ENCODE measurements at places on chromosomes 6 and 20.

DNA sequence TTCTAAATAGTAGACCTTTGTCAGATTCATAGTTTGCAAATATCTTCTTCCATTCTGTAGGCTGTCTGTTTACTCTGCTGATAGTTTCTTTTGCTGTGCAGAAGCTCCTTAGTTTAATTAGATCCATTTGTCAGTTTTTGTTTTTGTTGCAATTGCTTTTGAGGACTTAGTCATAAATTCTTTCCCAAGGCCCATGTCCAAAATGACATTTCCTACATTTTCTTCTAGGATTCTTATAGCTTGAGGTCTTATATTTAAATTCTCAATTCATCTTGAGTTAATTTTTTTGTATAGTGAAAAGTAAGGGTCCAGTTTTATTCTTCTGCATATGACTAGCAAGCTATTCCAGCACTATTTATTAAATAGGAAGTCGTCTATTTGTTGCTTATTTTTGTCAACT, 287.0 kb downstream of the PACRG start:
- DNase-seq, result no peak

GRCh38 chr6:6840831-6841291, 252.3 kb downstream of the LY86 start:
- no peak for DNase-seq

DNA sequence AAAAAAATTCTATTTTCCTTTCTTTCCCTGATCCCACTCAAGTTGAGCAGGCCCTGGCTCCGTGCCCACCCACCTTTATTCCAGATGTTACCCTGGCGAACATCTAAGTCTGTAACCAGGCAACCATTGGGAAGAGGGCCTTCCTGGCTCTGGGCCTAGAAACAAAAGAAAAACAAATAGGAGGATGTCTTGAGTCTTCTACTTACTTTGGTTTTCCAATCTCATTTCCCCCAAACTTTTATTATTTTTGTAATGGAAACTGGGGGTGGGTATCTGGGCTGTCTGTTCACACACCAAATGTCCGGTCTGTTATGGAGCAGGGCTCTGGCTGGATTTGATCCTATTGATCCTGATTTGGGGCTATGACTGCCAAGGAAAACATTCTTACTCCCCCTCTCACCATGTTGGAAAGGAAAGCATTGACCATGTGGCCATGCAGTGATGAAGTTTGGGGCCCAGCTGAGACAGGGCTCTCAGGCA, 744.1 kb downstream of the DHX35 start:
- no peak for DNase-seq

DNA sequence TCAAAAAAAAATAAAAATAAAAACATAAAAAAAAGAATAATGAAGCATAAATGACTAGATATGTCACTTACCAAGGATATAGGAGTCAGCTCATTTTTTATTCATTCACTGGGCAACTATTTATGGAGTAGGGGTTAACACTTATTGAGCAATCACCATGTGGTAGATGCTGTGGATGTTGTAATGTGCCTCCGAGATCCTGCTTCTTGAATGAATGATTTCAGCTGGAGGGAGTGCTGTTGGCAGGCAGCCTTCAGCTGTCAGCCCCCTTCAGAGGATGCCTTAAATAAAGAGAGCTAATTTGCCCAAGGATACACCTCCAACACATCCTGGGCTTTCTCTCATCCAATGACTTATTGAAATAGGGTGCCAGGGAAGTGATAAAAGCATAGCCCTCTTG, 229.5 kb upstream of the DTNBP1 start:
- no peak for DNase-seq

DNA sequence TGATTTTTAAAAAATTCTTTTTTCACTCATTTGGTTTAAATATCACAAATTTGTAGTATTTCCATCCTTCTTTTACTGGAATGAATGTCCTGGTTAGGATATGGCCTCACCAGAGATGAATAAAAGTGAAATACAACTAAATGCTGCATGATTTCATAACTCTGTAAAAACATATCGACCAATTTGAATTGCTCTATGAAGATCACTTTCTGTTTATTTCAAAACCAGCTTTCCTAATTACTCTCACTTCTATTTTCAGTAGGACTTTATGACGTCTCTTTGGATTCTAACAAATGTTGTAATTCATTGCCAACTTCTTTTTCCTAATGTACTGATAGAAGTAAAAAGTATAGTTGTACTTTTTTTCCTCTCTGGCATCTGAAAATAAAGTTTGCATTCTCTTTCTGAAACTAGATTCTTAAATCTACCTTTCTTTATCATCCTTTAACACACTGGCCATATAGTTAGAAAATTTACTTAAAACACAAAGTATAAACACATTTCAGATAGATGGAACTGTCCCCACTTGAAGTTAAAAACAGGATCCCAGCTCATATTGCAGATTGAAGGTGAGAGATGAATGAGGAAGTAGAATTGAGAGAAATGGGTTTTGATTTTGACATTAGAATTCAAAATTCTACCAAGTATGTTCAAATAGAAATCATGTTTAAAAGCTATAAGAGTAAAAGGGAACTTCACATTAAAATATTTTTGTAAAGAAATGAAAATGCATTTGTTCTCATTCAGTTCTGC, 40.3 kb upstream of the IL20RA start:
- no peak for DNase-seq

DNA sequence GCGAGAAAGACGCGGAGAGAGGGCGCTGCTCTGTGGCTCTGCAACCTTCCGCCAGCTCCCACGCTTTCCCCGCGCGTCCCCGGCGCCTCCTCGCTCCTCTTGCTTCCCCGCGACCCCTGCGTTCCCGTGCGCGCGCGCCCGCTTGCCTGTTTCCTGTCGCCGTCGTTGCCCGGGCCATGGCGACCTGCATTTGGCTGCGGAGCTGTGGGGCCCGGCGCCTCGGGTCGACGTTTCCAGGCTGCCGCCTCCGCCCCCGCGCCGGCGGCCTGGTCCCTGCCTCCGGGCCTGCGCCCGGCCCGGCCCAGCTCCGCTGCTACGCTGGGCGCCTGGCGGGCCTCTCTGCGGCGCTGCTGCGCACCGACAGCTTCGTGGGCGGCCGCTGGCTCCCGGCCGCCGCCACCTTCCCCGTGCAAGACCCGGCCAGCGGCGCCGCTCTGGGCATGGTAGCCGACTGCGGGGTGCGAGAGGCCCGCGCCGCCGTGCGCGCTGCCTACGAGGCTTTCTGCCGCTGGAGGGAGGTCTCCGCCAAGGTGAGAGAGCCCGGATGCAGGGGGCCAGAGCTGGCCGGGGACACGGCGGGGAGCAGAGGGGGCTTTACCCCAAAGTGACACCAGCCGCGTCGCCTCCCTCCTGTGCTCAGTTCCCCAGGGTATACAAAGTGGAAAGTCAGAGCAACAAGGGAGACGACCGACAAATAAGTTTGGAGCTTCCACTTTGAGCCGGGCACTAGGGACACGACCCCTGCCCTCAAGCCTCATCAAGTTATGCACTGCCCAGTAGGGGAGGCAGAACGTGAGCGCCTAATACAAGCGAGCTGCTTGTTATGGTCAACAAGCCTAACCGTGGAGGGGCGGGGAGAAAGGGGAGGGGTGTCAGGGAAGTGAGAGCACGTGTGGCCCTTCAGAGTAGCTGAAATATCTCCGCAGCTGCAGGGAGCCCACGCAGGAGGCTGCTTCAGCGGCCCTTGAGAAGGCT, at the start of gene ALDH5A1:
TSS of gene ALDH5A1 (plus strand) at position 149 of the 975 bp plus-strand sequence. CDS start at position 177, 28 bp downstream.
- peak; percentile 23 for DNase-seq

- DNase-seq, result no peak
Measured at GRCh38 chr20:53568351-53568750, 25.3 kb downstream of the ZNF217 start.

DNA sequence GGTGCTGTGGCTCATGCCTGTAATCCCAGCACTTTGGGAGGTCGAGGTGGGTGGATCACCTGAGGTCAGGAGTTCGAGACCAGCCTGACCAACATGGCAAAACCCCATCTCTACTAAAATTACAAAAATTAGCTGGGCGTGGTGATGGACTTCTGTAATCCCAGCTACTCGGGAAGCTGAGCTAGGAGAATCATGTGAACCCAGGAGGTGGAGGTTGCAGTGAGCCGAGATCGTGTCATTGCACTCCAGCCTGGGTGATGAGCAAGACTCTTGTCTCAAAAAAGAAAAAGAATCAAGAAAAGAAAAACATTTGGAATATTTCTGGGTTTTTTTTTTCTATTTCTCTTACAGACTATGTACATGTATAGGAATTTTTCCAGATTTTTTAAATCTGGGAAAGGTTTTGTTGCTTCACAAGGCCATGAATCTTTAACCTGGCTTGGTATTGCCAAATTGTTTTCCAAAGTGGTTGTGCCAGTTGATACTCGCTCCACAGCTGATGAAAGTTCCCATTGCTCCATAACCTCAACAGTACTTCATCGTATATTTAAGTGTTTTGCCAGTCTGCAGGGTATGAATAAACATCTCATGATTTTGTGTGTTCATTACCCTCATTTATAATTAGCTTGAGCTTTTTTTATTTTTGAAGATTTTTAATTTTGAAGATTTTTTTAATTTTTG, 33.5 kb downstream of the RNF217 start:
- no peak for DNase-seq

- DNase-seq, result no peak
Measured at GRCh38 chr6:160428818-160429619, 80.8 kb downstream of the SLC22A3 start.

DNA sequence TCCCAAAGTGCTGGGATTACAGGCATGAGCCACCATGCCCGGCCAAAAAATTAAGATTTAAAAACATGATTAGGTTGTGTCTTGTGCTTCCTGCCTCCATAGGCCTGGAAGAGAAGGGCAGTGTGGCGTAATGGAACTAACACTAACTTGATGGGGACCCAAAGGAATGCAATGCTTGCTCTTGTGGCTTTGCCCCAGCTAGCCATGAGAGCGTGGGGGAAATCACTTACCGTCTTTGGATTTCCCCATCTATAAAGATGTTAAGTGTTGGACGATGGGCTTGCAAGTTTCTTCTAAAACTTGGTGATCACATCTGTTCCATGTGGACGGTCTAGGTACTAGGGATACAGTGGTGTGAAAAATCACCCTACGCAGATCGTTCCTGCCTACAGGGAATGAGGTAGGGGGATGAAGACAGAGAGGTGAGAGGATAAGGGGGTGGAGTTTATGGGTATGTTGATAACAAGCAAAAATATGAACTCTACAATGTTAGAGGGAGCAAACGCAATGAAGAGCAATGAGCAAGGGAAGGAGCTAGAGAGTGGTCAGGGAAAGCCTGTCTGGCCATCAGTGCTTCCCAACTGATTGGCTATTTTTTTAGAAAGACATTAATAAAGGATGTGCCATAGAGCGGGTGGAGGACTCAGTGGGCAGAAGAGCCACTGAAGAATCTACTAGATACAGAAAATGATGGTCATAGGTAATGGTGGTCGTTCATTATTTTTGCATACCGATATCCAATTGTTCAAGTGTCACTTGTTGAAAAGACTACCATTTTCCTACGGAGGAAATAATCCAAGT, 165.2 kb downstream of the BCAS1 start:
- DNase-seq, result no peak

- no peak for DNase-seq
Measured at GRCh38 chr20:51628533-51629398, 86.2 kb upstream of the NFATC2 start.

GRCh38 chr6:32857156-32857891, 3.3 kb downstream of the PSMB9 start:
- DNase-seq, result no peak

- no peak for DNase-seq
Measured at GRCh38 chr6:56525974-56526789, 116.5 kb downstream of the DST start.

- no peak for DNase-seq
Measured at GRCh38 chr20:38926934-38927616, 858 bp downstream of the FAM83D start.

DNA sequence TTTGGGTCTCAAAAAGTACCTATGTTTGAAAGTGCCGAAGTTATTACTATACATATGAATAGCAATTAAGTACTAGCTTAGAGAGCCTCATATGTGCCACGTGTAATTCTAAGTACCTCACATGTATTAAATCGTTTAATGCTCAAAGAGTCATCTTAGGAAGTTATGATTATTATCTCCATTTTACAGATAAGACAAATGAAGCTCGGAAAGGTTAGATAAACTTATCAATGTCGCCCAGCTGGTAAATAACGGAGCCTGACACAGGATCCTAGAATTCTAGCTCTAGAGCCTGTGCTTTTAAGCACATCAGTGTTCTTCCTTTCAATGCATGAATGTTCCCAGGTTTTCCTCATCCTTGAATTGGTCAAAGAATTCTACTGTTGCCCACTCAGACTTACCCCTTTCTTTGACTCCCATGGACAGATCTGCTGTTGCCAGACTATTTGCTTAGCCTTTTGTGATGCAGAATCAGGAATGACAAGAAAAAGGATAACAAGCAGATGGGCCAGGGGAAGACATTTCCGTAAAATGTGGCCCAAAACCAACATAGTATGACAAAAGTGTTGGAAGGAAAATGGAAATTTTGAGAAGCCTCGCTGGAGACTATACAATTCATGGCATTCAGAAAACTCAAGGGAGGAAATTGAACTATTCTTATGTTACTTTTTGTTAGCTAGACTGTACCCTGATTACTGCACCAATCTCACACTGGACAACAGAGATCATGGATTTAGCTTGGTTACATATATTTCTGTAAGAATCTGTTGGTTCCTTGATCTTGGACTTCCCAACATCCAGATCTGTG, 237.1 kb upstream of the CITED2 start:
- no peak for DNase-seq

- no peak for DNase-seq
Measured at GRCh38 chr20:57650756-57651483, 30.7 kb upstream of the ZBP1 start.

DNA sequence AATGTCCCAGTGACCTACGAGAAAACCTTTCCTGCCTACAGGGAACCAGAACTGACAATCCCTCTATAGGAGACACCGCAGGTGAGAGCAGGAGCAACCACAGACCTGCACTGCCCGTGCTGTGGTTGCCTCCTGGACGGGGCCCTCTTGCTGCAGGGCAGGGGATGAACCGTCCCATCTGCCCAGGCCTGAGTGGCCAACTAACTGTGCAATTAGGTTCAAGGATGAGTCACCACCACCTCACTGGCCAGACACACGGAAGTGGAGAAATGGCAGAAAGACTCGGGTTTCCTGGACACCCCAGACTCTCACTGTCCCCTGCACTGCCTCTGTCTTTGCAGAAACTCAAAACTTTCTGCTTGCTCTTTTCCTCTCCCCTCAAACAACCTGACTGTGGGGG, 13.8 kb upstream of the HLA-G start:
- peak; percentile 61 for DNase-seq

DNA sequence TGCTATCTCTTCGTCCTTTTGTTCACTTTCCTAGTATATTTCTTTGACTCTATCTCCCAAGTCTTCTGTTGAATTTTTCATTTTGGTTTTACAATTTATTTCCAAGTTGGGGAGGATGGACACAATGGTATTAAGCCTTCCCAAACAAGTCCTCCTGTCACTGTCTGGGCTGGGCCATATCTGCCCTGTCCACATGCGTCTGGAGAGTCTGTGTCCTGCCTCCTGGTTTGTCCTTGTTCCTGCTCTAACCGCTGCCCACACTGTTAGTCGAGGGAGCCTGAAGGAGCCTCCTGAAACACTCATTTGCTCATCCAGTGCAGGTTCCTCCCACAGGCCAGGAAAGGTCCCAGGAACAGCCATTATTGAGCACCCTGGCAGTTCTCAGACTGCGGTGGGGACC, 17.1 kb downstream of the MYT1 start:
- DNase-seq, result no peak

GRCh38 chr6:82602776-82603175, 239.2 kb downstream of the TPBG start:
- no peak for DNase-seq
